AG10803 (cell line): ENCODE measurements at places on chromosomes 5 and 9.
A peak's percentile ranks its signal among the peaks of the same experiment; 100 is the strongest.

GRCh38 chr5:33329891-33330290 is 110.9 kb upstream of the TARS1 start:
- no peak for DNase-seq

DNA sequence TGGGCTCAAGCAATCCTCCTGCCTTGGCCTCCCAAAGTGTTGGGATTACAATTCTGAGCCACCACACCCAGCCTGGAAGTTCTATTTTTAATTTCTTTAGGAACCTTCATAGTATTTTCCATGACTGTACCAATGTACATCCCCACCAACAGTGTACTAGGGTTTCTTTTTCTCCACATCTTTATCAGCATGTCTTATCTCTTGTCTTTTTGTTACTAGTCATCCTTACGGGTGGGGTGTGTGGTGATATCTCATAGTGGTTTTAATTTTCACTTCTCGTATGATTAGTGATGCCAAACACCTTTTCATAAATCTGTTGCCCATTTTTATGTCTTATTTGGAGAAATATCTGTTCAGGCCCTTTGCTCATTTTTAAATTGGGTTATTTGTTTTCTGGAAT is 123.0 kb upstream of the MEF2C start:
- DNase-seq, result no peak

- no peak for DNase-seq
These were observed 349.1 kb upstream of the DAP start for GRCh38 chr5:11110128-11110527.

DNA sequence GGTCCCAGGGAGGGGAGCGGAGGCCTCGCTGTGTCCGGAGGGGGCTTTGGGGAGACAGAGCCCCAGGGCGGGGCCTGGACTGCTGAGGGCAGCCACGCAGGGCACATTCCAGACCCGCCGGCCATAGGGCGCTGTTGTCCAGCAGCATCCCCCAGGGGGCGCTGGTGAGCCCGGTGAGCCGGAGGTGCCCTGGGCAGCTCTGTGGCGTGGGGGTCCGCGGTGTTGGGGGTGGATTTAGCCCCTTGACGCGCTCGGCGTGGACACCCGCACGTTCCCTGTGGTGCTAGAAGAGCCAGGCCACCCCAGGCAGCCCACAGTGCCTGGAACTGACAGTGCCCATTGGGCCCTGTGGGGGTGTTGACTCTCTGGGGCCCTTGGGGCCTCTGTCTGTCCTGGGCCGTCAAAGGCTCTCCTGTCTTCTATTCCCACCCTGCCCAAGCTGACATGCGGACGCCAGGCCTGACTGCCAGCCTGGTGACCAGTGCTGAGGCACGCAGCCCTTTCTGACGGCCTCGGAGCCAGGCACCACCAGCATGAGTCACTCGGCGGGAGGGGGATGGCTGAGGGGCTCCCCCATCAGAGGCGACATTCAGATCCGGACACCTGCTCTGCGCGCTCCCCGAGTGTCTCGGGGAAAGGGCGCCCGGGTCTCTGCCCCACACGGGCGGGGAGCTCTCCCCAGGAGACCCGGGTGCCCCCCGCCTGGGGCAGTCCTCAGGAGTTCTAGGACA is 23.9 kb downstream of the TPPP start:
- DNase-seq, result peak; percentile 23

DNA sequence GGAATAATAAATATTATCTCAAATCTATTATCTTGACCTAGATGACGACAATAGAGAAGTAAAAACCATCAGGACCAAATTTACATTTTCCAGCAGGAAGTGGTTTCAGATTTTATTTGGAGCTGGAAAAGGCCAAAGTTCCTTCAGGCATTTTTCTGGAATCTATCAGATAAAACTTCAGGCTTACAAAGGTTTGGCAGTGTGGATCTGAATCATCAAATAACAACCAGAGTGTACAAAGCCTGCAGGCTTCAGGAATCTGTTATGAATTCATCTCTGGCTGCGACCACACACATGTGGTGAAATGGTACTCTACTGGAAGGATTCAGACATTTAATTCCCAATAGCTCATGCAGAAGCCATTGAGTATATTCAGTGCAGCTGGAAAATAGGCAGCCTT is 726.4 kb upstream of the GRAMD2B start:
- peak; percentile 80 for DNase-seq

GRCh38 chr5:57900381-57900944 is 417.9 kb upstream of the ACTBL2 start:
- no peak for DNase-seq

DNA sequence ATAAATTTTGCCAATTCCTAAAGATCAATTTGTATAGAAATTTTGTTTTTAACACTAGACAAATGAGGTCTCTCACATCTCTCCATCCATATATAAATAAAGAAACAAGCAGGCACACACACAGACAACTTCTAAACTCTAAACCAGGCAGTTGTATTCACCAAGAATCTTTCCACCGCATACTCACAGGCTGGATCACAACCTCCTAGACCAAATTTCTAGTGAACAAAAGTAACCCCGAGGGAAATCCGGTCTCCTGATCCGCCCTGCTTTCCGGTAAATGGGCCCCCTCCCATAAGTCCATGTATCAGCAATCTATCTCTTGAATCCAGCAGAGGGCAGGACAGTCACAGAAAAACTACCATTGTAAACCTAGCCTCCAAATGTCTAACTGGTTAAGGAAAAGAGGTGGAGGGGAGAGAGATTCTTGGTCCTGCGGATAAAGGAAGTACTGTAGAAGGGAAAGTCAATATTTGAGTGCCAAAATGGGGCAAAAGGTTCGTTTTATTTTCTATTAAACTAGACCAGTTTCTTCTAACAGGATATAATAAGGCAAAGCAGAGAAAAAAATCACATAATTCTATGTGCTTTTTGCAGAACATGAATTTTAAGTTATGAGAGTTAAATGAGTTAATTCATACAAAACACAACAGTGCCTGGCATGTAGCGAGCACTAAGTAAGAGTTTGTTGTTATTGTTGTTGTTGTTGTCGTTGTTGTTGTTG is 4.8 kb upstream of the SMU1 start:
- peak; percentile 84 for DNase-seq

DNA sequence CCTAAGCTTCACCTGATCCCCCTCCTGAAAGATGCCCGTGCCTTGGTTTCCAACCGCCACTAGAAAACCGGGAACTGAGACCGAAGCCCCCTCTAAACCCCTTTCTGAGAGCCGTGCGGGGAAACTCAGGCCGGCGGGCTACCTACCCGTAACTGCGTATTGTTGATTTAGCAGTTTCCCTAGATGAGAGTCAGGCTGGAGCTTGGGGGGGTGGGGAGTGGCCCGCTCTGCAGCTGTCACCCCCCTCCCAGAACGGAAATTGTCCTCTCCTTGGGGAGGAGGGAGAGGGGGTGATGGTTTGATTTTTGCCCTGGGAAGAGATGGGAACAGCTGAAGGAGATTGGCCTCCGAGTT is 2.5 kb downstream of the CXXC5 start:
- DNase-seq, result no peak

DNA sequence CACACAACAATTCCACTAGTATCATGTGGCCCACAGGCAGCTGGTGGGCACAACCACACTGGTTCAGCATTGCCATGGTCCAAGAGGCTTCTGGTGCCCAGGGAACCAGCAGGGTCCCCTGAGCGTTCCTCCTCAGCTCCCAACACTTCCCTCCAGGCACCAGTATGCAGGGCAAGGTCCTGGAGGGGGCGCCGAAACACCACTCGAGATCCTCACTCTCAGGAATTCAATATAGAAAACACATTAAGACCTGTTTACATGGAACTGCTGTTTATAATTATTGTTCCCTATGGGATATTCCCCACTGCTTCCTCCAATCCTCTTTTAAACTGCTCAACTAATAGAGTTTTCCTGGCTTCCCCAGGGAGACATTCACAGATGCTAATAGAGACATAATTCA is 91.9 kb upstream of the GABRP start:
- DNase-seq, result no peak

DNA sequence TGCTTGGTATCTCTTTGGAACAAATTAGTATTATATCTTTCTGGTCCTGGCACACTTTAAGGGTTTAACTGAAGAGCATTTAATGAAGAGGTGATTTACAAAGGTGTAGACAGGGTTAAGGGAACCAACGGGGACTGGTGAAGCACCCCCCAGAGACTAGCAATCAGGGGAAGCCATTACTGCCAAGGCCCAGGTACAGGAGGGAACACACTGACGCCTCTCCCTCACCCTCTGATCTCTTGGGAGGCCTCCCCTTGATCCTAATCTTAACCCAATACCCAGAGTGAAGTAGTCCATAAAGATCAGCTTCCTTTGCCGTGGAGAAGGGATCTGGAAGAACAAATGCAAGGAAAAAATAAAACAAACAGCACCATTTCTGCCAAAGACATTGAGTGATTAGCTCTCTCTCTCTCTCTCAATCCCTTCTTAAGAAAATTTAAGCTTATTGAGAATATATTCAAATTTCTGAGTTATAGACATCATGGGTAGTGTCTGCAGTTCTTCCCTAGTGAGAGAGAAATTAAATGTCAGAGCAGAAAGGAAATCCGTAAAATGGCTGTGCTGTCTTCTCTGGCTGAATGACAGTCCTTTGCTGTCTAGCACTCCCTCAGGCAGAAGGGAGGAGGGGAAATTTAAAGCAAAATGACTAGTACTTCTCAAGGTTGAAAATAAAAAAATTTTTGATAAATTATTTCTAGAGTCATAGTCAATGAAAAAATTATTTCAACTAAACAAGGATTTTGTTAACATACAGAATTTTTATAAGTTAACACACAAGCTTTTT is 20.0 kb downstream of the F2R start:
- DNase-seq, result no peak

- no peak for DNase-seq
These were observed 79.7 kb upstream of the ASTN2 start for GRCh38 chr9:117494401-117495090.

DNA sequence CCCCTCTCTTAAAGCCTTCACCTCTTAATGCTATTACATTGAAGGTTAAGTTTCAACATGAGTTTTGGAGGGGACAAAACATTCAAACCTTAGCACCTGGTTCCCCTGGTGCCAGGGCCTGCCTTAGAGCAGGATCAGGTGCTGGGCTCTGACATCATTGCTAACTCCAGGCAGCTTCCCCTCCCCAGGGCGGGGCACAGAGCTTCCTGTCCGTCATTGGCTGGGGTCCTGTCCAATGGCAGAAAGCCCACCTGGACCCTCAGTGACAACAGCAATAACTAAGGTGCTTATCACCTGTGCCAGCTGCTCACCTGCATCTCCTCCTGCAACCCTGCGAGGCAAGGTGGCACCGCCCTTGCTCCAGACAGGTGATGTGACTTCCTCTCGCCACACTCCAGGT is 177.4 kb downstream of the NSG2 start:
- DNase-seq, result no peak

- DNase-seq, result no peak
These were observed 17.1 kb downstream of the DAP start for GRCh38 chr5:10743951-10744350.

DNA sequence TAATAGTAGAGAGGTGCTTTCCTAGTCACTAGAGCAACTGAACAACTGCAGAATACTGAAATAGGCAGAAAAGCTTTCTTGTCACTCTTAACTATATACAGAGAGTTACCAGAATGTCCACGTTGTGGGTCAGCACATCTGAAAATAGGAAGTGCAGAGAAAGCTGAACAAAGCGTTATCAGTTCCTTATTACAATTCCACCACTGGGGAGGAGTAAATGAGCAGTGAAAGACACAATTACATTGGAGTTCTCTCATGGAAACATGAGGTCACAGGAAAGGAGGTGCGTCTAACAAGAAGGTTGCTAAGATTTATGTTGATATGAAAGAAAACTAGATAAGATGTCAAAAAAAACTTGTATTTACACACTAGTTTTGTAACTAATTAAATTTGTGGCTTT is 461.9 kb upstream of the COX7C start:
- DNase-seq, result no peak

DNA sequence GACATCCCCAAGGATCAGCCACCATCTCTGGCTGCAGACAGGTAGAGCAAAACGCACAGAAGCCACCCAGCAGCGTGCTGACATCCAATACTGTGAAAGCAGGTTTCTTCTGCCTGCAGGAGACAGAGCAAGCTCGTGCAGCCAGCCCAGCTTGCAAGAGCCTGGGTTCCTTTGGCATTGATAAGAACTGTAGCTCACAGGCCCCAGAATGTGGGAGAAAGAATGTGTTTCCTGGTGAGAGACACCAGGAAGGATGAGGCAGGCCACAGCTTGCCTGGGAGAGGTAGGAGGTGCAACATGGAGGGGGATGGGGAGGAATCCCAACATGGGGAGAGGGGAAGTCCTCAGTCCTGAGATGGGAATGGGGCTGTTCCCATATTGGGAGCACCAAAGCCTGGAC is 34.0 kb upstream of the ARAP3 start:
- DNase-seq, result no peak

DNA sequence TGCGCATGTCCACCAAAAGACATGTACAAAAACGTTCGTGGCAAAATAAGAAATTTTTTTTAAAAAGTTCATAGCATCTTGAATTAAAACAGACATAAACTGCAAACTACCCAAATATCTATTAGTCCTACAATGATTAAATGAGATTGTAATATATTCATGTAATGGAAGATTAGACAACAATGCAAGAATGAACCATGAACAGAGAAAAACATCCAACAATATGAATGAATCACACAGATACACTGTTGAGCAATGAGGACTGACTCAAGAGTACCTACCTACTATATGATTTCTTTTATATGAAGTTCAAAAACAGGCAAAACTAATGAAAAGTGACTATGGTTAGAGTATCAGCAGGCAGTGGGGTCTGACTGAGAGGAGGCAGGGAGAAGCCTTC is 17.9 kb upstream of the CTNNAL1 start:
- peak; percentile 23 for DNase-seq

DNA sequence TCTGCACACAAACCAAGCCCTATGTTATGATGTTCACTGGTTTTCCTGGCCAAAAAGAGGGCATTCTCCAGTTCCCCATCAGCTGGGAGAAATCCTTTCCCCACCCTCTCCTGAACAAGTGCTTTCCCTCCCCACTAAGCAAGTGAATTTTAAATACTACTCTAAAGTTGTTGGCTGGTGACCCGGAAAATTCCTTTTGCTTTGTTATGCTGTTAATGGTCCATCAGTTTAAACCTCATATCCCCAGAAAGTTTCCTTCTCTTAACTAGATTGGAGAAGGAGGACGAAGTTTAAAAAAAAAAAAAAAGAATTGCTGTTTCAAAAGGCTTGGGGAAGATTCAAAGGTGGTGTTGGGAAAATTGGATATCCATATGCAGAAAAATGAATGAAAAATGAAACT is 21.9 kb upstream of the SPRY4 start:
- DNase-seq, result no peak

DNA sequence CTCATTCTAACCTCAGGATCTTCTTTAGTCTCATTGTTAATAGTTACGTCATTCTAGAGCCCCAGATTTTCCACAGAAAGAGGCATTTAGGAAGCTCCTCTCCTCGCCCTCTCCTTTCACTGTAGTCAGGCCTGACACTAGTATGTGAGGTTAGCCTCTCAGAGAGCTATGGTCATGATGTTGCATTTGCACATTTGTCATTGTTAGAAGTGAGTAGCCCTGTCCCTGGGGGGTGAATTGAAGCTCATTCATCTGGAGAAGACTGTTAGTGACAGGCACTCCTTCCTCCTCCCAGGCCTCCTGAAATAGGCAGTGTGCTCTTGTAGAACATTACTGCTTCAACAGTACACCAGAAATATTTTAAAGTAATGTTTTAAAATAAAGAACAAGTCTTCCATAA is 26.6 kb upstream of the LRRTM2 start:
- DNase-seq, result no peak
